LoVo (cell line): ENCODE measurements at places on chromosomes 16 and 17.

DNA sequence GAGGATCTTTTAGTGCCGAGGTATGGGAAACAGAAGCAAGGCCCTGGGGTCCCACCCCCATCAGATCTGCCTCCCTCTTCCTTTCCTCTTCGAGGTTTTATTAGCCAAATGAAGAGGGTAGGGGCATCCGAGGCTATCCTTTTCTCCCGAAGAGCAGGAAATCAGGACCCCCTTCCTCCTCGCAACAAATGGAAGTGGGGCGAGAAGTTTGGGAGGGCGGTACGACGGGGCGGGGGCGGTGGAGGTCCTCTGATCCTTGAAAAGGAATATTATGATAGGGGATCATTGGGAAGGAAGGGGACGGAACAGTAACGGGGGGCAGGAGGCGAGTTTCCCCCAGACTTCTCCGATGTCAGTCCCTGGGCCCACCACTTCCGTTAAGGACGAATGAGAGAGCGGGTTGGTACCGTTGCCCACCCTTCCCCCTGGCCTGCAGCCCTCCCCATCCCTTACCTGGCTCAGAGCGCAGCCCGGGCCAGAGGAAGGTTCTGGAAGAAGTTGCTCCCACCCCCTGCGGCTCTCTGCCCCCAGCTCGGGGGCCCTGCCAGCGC is 309 bp downstream of the FOXJ1 start:
- no peak for DNase-seq

DNA sequence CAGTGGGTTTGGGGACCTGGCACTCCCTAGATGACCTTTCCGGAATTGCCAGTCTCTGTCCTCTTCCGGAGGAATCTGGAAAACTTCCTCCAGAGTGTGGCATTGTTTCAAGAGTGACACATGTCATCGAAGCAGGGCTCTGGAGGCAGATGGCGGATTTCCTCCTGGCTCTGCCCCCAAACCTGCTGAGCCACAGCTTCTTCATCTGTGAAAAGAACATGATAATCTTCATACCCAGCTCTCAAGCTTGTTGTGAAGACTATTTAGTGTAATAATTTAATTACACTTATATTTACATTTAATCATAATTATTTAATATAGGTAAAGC is 19.7 kb upstream of the TEX2 start:
- no peak for DNase-seq

GRCh38 chr16:30065943-30066760 is 592 bp downstream of the ALDOA start:
- DNase-seq, result no peak

GRCh38 chr16:56670620-56670934 is 963 bp downstream of the MT1H start:
- no peak for DNase-seq

- DNase-seq, result peak; percentile 43
Observed at GRCh38 chr16:56983211-56983751, 6.1 kb upstream of the NLRC5 start.

GRCh38 chr16:23823475-23824384 is 12.1 kb upstream of the PRKCB start:
- no peak for DNase-seq

DNA sequence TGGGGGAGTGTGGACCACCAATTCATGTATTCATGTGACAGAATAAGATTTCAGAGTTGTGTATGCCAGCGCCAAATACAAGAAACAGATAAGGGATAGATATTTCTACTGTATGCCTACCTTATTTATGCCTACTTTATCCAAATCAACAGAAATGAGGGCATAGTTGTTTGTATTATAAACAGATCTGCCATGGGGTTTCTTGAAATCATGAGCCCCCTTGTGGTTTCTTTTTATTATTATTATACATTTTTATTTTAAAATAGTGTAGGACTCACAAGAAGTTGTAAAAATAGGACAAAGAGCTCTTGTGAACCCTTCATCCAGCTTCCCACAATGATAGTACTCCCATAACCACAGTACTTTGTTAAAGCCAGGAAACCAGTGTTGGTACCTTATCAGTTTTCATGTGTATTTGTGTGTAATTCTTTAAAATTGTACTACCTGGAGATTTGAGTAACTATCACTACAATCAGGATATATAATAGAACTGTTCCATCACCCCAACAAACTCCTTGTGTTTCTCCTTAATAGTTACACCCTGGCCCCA is 229.4 kb downstream of the CCDC182 start:
- no peak for DNase-seq

DNA sequence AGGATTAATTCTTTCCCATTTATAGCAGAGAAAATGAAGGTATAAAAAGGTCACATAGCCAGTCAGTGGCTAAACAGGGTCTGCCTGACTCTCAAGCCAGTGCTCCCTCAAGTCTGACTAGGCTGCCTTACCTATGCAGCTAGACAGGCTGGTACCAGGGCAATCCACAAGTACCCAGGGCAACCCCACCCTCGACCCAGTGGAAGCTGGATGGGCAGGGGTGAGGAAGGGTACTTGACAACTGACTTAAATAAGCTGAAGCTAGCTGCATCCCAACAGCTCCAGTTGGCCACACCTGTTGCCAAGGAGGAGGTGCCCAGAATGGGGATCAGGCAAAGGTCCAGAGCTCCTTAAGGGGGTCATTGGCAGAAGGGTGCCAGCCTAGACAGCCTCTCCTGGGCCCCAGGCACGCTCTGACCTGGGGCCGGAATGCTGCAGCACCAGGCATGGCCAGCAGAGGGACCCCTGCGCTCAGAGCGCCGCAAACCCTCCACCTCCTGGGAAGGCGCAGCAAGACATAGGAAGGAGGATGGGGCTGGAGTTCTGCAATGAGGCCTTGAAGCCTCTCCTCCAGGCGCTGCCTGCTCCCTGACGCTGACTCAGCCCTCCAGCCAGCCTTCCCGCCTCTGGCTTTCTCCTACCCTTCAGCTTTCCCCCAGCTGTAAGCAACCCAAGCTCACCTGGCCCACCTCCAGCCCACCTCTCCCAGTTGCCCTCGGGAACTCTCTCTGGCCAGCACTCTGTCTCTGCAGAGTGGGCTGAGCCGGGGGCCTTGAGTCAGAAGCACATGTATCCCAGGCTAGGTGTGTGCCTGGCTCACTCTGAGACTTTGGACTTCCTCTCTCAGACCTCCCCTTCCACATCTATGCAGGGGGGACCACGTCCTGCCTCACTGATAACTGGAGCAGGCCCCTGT is 28.8 kb downstream of the MPP2 start:
- peak; percentile 59 for DNase-seq

DNA sequence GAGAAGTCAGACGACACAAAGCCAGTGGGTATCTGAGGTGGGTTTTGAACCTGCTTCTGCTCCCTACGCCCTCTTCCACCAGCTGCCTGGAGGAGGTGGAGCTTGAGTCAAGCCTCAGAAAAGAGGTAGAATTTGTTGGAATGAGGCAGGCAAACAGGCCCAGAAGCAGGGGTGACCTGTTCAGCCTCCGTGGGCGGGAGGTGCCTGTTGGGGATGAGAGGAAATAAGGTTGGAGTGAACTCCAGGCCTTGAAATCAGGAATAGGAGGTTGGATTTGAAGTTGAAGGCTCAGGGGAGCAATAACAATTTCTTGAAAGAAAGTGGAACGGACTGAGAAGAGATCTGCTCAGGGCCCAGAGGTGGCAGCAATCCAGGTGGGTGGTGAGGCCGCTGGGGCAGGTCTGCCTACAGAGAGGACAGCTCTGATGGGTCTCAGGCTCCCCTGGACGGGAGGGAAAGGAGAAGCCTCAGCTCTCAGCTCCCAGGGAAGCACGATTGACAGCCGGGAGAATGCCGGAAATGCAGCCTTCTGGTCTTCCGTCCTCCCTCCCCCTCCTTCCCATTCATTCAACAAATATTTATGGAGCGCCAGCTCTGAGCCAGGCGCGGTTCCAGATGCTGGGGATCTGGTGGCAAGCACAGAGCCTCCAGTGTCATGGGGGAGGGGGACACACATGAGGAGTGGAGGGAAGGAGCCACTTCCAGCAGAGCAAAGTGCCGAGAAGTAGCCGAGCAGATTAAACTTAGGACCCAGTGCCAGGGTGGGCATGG is 61.9 kb upstream of the CIBAR2 start:
- DNase-seq, result no peak

DNA sequence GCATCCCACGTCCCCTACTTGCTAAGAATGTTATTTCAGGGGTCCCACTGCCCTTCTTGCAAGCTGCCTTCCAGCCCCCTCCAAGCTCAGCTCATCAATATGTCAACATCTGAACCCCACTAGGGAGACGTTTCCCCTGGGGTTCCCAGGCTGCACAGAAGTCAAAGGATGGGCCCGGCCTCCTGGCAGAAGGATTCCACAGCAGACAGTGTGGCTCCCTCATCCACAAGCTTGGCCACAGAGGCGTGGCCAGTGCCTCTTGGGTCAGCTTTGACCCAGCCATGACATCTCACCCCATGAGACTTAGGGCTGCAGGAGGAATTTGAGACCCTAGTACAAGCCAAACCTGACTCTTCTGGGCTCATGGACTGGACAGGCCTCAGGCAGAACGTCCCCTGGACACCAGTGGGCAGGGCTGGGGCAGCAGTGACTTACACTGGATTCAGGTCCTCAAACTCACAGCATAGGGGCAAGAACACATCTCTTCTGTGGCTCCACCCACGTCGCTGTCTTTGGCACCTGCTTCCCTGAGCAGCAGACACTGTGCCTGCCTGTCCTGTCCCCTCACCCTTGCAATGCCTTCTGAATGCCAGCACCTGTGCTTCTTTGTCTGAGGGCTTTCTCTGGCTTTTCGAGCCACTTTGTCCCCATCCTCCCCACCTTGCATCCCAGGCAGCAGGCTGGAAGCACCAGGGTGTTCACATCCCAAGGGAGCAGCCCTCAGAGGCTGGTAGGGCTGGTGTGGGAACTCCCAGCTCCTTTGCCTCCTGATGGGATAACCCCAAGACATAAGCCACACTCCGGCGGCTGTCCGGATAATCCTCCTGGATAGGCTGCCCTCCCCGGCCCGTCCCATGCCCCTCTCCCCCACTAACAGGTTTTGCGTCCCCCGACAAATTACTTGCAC is 56.0 kb upstream of the ENPP7 start:
- no peak for DNase-seq

- peak; percentile 66 for DNase-seq
Observed at GRCh38 chr17:50027881-50028735, 27.8 kb upstream of the ITGA3 start.

- DNase-seq, result no peak
Observed at GRCh38 chr17:77707546-77707945, 251.0 kb upstream of the TNRC6C start.

DNA sequence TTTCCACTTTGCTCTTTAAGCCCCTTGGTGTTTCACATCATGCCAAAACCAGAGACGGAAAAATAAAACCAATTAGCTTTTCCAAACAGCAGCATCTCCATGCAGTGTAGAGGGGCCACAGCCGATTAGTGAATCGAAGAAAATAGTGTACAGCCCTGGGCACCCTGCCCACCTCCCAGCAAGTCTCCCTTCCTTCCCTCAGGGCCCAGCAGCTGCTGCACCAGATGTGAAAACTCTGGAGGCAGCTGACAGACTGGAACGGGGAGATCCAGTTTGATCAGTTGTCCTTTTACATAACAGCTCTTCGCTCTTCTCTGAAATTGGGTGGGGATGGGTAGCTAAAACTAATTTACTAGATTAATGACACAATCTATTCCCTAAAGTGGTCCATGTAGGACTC is 19.3 kb downstream of the TMEM11 start:
- DNase-seq, result no peak

DNA sequence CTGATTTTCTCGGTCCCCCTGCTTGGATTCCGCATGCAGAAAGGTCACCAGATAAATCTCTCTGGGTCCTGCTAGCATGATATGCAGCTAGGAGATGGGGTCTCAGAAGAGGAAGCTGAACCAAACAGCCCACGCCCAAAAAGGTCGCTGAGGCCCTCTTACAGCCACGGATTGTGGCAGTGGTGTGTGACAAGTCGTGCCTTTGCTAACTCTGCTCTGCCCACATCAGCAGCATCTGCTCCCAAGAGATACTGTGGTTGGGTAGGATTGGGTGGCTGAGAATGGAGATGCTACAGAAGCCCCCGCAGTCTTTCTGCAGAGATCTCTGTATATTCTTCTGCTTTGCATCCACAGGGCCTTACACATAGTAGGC is 15.2 kb upstream of the SKAP1 start:
- no peak for DNase-seq

- DNase-seq, result no peak
Observed at GRCh38 chr16:57873218-57873617, 70.9 kb upstream of the KIFC3 start.

GRCh38 chr17:41392278-41392677 is 5.1 kb downstream of the KRT31 start:
- DNase-seq, result no peak

DNA sequence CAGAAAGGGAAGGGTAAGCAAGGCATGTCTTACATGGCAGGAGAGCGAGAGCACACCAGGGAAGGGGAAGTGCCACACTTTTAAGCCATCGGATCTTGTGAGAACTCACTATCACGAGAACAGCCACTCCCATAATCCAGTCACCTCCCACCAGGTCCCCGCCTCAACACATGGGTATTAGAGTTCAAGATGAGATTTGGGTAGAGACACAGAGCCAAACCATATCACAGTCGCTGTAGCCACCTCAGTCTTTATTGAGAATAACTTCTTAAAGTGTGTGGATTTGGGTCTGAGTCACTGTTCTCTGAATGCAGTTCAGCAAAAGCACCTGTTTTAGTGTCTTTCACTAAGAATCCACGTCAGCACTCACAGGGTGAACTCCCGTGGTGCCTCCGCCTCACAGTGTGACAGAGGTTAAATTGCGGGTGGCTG is 195.2 kb upstream of the CHMP6 start:
- DNase-seq, result no peak

DNA sequence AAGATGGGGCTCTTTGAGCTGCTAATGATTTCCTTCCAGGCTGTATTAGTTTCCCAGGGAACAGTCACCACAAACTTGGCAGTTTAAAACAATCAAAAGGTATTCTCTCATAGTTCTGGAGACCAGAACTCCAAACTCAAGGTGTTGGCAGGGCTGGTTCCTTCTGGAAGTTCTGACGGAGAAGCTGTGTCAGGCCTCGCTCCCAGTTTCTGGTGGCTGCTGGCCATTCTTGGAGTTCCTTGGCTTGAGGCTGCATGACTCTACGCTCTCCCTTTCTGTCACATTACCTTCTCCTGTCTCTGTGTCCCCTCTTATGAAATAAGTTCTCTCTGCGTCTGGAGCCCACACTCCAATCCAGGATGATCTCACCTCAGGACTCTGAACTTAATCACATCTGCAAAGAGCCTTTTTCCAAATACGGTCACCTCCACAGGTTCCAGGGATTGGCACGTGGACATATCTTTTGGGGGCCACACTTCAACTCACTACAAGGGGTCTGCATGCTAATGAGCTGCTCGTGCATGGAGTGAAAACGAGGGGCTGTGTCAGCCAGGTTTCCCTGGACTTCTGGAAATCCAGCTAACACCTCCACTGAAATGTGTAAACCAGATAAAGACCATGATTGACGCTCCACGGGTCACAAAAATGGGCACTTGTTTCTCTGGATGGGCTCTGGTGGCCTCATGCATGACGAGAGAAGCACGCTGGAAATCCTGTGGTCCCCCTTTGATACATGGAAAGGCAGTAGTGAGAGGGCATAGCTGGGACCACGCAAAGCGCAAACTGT is 78.3 kb downstream of the DYNLRB2 start:
- no peak for DNase-seq

DNA sequence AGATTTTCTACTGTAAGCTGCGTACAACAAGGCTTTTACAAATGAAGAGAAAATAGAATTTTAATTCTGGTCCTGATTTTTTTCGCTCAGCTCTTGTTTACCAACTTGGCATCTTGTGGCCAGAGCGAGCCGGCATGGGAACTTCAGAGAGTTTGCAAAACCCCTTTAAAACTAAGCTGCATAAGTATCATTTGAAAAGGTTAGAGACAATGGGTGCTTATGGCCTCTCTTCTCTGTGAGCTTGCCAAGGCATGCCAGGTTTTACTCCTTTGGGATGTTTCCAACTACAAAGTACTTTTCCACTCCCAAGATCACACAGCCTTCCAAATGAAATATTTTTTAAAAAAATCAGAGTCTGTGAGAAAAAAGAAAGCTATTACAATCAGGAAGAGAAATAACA is 62.4 kb upstream of the FA2H start:
- no peak for DNase-seq
